ENCODE measurements at places on chromosomes 16 and 17.
A peak's percentile ranks its signal among the peaks of the same experiment; 100 is the strongest.

- no peak for DNase-seq
These were observed 5.5 kb upstream of the ACSF2 start for GRCh38 chr17:50420419-50421112.

DNA sequence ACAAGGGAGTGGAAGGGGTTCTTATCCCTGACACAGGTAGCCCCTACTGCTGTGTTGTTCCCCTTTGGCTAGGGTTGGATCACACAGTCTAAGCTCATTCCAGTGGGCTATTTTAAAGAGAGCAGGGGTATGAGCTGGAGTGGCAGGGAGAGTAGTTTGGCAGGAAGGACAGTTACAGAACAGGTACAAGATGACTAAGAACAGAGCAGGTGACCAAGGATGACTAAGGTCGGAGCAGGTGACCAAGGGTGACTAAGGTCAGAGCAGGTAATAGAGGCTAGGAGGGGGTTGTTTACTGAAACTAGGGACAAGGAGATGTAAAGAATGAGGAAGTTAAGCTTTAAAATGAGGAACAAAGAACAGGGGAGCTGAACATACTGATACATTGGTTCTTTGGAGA lies 58.8 kb downstream of the UTP18 start:
- no peak for DNase-seq

- no peak for DNase-seq
These were observed 6.8 kb downstream of the HSBP1 start for GRCh38 chr16:83814659-83814985.

GRCh38 chr17:3683054-3683511 lies 12.9 kb downstream of the P2RX5 start:
- peak; percentile 65 for DNase-seq

DNA sequence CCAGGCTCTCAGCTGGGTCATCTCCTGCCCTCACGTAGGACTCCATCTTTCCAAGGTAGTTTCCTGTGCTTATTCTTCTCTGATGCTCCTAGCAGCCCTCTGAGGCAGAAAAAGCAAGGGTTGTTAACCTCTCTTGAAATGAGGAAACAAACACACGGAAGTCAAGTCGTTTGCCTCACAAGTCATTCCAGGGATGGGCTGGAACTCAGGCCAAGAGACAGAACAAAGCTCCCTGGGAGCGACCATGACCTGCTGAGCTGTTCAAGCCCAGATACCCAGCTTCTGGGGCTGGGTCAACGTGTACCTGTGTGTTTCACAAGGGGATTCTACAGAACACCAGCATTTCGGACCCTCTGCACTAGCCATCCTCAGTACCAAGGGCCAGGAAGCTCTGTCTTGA lies 28.1 kb downstream of the SRL start:
- no peak for DNase-seq

DNA sequence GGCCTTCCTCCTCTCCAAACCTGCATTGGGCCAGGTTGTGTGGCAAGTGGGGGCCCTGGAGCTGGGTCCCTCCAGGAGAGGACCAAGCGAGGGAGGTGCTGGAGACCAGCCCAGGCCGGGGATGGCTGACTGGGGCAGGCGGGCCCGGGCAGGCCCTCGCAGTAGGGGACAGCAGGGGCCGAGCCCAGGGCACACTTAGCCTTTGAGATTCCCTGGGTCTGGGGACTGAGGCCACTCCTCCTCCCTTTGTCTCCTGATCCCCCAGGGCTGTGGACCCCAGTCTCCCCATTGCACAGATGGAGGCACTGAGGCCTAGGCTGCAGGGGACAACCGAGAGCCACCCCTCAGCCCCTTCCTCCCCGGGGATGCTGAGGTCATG lies 5.2 kb downstream of the FOXJ1 start:
- no peak for DNase-seq

Data from stimulated activated CD4-positive, alpha-beta T cell treated with anti-CD3 and anti-CD28 coated beads, Interleukin-4, amount 100 ng/mL, for 24 hours (primary cell).